ENCODE measurements at places on chromosomes 11 and 22.

DNA sequence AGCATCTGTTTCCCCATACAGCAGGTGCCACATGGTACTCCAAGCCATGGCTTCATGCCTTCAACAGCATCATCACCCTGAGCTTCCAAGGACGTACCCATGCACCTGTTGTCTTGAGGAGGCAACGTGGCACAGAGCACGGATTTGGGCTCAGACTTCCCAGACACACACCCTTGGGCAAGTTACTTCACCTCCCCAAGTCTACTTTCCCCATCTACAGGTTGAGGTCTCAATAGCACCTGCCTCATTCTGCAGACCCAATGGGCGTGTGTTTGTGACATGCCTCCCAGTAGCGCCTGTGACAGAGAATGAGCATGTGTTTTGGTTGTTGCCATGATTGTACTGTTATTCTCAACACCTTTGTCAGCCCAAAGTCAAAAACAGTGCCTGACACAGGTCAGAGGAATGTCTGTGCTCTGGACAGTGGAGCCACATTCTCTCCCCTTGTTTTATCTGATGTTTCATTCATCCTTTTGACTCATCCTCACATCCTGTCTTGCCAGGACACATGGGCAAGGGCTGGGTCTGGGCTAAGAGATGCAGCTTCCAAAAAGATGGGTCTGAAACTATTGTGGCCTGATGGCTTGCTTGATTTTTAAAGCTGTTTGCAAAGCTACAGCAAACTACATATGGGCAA is 53.4 kb upstream of the CCND1 start:
- no peak for DNase-seq

DNA sequence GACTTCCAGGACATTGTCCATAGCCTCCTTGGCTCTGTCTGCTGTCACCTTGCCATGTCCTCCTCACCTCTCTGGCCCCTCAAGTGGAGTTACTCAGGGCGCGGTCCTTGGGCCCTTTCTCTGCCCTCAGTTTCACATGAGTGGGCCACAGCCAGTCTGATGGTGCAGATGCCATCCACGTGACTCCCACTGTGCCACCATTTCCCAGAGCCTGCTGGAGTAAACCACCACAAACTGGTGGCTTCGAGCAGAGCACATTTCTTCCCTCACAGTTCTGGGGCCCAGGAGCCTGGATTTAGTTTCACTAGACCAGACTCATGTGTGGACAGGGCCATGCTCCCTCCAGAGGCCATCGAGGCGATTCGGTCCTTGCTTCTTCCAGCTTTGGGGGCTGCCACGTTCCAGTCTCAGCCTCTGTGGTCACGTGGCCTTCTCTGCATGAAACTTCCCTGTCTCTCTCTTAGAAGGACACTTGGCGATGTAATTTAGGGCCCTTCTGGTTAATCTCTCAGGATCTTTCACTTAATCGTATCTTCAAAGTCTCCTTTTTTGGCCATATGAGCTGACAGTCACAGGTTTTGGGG is 14.6 kb downstream of the SMARCB1 start:
- no peak for DNase-seq

DNA sequence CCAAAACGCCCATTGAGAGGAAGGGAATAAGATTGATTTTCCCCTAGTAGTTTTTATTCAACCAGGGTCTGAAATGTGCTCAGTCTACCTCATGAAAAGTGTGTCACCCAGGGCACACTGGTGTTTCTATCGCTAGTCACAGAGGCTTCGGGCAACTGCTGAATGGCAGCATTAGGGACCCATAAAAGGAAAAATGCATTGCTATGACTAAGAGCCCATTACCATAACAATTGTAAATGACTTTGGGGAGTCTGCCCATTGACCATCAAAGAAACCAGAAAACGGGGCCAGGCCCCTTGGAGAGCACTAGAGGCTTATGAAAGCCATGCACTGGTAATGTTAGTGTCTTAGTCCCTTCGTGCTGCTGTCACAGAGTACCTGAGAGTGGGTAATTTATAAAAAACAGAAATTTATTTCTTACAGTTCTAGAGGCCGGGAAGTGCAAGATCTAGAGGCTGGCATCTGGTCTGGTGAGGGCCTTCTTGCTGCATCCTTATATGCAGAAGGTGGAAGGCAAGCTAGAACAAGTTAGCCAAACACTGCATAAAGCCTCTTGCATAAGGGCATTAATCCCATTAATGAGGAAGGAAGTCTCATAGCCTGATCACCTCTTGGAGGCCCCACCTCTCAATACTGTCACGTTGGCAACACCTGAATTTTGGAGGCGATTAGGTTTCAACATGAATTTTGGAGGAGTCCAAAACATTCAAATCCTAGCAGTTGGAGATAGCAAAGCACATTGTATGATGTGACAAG is 306.7 kb downstream of the ST3GAL4 start:
- no peak for DNase-seq

- DNase-seq = no peak
These were observed 53.0 kb upstream of the PRR5 start for GRCh38 chr22:44648821-44649565.

GRCh38 chr11:80993536-80993935 is 1552.7 kb upstream of the TENM4 start:
- DNase-seq = no peak

- no peak for DNase-seq
These were observed 206.2 kb upstream of the SNX19 start for GRCh38 chr11:131122448-131122847.

- no peak for DNase-seq
These were observed 10.2 kb downstream of the SCYL1 start for GRCh38 chr11:65535102-65535501.

DNA sequence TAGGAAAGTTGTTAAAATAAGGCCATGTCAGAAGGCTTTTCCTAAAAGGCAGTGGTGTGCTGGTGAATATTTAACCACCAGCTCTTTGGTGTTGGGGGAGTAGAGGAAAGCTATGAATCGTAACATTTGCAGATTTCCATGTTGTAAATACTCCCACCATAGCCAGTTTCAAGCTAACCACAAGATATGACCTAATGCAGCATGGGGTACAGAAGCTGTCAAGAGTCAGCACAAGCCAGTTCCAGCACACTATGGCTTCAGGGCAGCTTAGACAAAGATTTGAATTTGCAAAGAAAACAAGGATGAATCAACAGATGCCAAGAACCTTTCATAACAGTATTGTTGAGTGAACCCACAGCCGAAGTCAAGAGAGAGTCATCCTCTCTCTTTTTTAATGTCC is 40.0 kb downstream of the COMMD9 start:
- DNase-seq = no peak

DNA sequence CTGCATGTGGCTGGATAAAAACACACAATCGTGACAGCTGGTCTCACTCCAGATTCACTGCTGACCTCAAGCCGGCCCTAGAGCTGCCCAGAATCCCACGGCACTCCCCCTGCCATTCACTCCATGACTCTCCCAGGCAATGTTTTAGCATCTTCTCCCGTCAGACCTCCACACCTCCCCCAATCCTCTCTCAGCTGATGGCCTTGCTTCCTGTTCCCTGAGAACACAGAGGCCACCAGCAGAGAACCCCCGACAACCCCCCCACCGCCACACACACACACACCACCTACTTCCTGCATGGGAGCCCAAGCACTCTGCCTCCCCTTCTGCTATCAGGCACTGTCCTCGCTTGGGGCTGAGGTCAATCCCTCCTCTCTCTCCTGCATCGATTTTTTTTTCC is 9.3 kb downstream of the TNKS1BP1 start:
- no peak for DNase-seq

GRCh38 chr11:61618978-61619377 is 38.1 kb upstream of the SYT7 start:
- no peak for DNase-seq

- DNase-seq = no peak
These were observed 6.7 kb downstream of the CAPN5 start for GRCh38 chr11:77073328-77074001.

- no peak for DNase-seq
These were observed 28.5 kb upstream of the AQP11 start for GRCh38 chr11:77561257-77561656.

GRCh38 chr11:6307876-6308275 is 12.4 kb downstream of the CAVIN3 start:
- no peak for DNase-seq

DNA sequence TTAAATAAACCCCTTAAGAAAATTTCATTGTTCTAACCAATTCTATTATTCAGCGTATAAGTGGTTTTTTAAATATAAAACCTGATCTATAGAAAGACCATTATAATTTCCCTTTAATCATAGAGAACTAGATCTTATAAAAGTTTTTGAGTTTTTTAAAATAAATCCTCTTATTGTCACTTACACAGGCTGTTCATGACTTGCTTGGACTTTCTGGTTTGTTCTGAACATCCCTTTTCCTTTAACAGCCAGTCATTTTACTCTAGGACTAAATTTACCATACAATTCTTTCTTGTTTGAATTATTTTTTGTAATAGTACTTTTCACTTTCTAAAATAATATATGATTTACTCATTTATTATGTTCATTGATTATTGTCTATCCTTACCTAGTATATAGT is 4.7 kb downstream of the NXPE2 start:
- no peak for DNase-seq

GRCh38 chr11:100709233-100709957 is 22.3 kb downstream of the ARHGAP42 start:
- DNase-seq = no peak

DNA sequence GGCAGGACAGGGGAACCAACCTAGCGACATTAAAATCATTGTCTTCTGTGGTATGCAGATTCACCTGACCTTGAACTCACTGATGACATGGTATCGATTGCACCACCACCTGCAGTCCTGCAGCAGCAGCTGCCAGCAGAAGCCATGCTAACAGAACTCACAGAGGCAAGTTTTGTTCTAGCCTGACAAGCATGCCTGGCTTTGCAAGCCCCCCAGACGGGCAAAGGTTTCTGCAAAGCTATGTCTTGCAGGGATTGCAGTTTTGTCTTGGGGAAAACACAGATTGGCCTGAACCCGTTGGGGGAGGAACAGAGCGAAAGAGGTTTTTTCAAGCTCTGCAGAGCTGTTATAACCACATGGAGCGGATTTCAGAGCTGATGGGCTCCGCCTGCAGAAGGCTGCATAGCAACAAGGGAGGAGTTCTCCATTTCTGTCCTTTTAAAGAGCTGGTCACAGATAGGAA is 221.0 kb downstream of the HIPK3 start:
- no peak for DNase-seq

DNA sequence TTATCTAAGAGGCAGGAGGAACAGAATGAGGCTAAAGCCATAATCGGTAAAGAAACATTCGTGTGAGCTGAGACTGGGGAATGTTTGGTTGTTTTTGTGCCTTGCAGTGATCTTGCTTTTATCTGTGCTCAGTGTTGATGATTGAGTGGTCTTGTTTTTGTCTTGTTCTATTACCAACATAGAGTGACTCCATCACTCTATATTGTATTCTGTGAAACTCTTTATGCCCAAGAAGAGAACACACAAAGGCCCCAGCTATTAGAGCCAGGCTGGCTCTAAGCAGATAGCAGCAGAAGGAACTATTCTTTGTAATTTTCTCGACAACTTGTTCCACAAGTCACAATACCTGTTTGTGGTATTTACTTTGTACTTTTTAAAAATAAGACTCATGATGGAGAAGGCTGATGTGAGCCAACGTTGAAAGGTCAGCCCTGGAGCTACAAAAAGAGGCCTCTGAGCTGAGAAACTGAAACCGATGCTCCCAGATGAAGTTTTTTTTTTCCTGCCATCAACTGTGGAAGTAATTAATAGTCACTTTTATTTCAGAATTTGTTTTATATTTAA is 68.4 kb downstream of the LARGE1 start:
- no peak for DNase-seq

DNA sequence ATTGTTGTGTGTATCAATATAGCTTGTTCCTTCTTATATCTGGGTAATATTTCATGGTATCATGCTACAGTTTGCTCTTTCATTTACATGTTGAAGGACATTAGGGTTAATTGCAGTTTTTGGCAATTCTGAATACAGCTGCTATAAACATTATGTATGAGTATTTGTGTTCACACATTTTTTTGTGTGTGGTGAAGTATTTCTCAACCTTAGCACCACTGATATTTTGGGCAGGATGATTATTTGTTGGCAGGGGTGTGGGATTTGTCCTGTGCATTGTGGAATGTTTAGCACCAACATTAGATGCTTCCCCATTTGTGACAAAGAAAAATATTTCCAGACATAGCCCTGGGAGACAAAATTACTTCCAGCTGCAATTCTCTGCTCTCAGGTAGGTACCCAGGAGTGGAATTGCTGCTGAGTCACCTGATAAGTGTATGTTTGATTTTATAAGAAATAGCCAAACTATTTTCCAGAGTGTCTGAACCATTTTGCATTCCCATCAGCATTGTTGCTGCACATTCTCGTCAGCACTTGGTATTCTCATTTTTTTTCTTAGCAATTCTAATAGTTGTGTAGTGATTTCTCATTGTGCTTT is 128.2 kb downstream of the SNX19 start:
- DNase-seq = no peak

DNA sequence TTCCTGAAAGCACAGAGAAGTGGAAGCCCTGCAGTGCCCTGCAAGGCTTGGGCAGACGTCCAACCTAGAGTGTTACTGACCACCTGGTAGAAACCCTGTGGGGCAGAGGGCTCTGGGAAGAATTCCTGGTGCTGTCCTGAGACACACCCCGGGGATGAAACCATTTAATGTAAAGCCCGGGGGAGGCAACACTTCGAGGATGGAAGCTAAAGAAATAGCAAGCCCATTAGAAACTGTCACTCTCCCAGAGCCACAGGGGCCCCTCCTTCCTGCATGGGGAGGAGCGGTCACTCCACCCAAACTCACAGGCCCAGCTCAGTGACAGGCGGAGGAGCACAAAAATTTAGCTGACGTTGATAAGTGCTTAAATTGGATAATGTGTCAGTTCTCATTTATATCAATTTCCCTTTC is 57.6 kb downstream of the NRXN2 start:
- no peak for DNase-seq

GRCh38 chr11:36818410-36818809 is 220.4 kb upstream of the RAG2 start:
- no peak for DNase-seq

GRCh38 chr11:63613517-63614135 is 607 bp downstream of the PLAAT3 start:
- no peak for DNase-seq

GRCh38 chr11:13465909-13466371 is 2.9 kb upstream of the BTBD10 start:
- no peak for DNase-seq
